ENCODE measurements at places on chromosomes 16 and 17.

DNA sequence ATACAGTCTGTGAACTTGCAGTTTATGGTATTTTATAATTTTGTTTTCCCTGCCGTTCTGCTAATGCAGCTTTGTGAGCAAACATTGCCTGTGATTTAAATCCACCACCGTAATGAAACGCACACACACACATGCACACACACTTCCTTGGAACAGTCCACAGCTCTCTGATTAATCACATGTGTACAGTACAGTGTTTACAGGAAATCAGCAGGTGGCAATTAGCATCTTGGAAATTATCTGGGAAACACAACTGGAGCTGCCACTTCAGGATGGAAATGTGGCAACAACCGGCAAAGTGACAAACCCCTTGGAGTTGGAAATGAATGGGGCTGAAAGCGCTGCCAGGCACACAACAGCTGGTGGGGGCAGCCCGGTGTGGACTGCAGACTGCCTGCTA lies 12.9 kb upstream of the ZKSCAN2 start:
- DNase-seq, result no peak

DNA sequence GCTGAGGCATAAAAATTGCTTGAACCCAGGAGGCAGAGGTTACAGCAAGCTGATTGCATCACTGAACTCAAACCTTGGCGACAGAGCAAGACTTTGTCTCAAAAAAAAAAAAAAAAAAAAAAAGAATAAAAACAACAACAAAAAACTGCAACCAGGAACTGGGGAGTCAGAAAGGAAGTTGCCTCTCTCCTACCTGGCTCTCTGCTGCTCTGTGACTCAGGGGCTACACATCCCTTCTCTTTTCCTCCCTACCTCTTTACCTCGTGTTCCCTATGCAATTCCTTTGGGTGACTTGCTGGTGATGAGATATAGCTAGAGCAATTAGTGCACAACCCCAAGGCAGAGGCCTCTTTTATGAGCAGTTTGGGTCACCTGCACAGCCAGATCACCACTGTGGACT lies 95.9 kb downstream of the ABCC1 start:
- DNase-seq, result no peak

DNA sequence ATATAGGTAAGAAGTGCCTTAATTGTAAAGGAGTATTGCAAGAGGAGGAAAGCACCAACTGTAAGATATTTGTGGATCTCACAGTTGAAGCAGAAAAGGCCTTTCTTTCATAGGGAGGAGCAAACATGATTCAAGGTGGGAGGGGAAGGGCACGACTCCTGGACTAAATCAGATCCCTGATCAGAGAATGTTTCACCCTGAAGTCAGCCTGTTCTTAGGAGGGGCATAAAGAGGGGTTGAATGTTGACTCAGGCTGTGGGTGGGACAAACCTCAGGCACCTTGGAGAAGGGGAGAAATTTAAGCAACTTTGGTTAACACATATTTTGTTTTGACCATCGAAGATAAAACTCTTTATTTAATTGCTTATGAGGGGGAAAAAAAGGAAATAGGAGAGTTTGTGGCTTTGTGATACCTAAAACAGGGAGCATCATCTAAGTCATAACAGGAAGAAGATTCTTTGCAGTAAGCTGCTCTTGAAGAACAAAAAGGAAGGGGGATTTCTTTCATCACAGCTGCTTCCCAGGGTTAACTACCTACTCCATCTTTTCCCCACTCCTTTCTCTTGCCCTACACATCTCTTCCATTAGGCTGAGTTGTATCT lies 158.6 kb upstream of the ZNF267 start:
- no peak for DNase-seq

DNA sequence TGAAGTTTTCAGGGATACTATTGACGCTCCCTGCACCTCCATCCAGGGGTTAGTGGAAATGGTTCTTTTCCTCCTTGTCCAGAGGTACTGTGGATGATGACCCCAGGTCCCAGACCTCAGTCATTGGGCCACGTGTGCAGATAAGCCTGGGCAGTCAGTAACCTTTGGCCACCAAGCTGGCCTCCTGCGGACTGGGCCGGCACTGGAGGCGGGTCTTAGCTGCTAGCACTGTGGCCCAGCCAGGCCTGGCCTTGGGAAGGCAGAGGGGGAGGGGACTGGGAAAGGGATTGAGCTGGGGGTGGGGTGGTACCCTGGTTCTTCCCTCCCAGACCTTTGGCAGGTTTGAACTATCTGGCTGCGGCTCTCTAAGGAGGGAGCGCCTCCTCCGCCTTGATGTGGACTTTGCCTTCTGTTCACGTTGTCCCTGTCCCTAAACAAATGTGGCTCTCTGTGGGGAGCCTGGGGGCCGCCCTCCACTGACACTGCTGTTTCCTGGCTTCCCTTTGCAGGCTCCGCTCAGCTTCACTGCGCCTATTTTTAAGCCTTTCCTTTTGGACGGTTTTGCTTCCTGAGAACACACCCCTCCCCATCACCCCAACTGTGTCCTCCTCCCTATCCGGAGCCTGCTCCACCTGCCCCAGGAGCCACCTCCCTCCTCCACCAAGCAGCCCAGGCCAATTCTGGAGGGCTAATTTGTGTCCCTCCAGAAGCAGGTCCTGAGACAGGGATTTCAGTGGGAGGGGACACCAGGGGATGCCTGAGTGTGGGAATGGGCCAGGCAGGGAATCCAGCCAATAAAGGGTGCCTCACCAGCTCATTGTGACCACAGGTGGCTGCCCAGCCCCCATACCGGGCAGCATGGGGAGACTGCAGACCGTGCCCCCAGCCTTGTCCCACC lies 251.9 kb downstream of the SEC14L1 start:
- DNase-seq, result no peak

GRCh38 chr17:36722121-36722902 lies 120.9 kb downstream of the MRM1 start:
- DNase-seq, result peak; percentile 91

- no peak for DNase-seq
These were observed 118.6 kb downstream of the STX8 start for GRCh38 chr17:9457005-9457404.

GRCh38 chr17:82486231-82487094 lies 27.9 kb downstream of the NARF start:
- DNase-seq, result no peak

- no peak for DNase-seq
These were observed 81.7 kb upstream of the MSI2 start for GRCh38 chr17:57174591-57174990.

GRCh38 chr17:48037036-48037837 lies at the start of gene COPZ2:
TSS of gene COPZ2 (minus strand) at chr17:48037797. CDS start at chr17:48037777, 20 bp downstream.
- peak; percentile 86 for DNase-seq

- no peak for DNase-seq
These were observed 258.6 kb downstream of the HS3ST3B1 start for GRCh38 chr17:14559264-14560119.

GRCh38 chr17:70022175-70022574 lies 52.9 kb upstream of the KCNJ16 start:
- DNase-seq, result no peak

GRCh38 chr17:72976971-72977770 lies 115.3 kb downstream of the SLC39A11 start:
- no peak for DNase-seq

DNA sequence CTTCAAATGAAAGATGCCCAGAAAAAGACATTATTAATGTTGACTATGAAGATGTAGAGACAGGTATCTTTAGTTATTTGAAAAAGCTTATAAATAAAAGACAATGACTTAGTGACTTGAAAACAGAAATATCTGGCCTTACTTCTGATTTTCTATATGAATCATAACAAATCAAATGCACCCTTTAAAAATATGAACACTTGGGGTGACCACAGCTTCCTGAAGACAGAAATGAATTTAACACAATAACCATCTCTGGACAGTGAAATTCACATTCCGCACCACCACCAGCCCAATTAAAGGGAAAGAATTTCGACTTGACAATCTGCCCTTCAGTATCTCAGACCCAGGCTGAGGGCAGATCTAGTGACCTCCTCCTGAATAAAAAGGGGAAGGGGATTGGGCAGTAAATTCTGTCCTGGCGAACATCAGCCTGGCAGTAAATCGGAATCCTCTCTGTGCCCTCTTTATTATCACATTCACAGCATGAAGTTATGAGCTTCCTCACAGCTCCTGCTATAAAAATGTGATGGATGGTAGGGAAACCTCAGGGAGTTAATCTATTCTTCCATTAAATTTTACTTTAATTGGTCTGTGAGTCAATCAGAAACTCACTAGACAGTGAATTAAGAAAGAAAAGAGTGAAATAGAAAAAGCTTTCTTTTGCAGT lies 131.5 kb downstream of the SNX11 start:
- no peak for DNase-seq

- no peak for DNase-seq
These were observed 22.8 kb upstream of the ACSM2B start for GRCh38 chr16:20598832-20599469.

DNA sequence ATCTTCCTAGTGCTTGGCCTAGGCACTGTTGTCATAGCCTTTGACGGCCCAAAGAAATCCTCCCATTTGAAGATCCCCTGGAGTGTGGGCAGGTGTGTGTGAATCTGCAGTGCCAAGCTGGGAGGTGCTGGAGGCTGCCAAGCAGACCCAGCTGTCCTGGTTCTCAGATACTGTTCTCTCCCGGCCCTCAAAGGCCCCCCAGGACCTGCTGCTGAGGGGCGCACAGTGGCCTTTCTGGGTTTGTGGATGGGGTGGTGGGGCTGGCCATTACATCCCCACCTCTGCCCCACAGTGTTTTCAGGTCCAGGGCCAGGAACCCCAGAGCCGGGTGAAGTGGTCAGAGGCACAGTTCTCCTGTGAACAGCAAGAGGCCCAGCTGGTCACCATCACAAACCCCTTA lies 60.5 kb downstream of the MRC2 start:
- DNase-seq, result no peak

DNA sequence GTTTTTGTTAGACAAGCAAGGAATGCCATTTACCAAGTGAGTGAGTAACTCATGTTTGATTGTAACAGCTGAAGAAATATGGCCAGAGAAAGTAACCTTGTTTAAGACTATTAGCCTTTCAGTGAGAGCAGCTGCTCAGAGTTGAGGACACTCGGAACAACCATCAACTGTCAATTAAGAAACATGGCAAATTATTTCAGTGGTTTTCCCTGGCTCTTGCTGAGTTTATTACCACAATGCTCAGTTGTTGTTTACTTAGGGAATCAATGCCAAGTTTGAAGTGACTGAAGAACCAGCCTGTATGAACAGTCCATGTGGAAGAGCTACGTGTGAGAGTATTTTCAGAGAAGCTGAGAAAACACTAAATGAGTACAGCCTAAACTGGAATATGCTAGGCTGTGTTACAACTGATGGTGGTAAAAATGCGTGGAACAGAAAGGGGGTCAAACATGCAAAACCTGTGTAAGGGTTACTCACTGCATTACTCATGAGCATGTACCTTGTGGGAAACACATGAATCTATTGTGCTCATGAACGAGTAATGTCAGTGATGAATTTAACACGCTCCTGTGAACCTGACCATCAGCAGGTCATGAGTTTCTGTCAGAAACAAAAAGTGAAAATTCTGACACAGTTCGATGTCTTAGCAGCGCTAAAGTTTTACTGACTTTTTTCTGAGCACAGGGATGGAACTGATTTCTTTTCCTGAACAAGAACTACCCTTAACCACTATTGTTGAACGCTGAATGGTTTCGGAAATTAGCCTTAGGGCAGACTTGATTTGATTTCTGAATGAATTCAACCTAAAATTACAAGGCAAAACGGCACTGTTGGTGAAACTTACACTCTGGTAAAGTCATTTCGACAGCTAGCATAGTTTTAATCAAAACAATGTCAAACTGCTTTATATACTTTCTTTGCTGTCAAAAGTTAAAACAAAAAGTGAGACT lies 33.5 kb downstream of the GNA13 start:
- DNase-seq, result no peak

GRCh38 chr16:61654962-61655361 lies 381.3 kb downstream of the CDH8 start:
- DNase-seq, result no peak

DNA sequence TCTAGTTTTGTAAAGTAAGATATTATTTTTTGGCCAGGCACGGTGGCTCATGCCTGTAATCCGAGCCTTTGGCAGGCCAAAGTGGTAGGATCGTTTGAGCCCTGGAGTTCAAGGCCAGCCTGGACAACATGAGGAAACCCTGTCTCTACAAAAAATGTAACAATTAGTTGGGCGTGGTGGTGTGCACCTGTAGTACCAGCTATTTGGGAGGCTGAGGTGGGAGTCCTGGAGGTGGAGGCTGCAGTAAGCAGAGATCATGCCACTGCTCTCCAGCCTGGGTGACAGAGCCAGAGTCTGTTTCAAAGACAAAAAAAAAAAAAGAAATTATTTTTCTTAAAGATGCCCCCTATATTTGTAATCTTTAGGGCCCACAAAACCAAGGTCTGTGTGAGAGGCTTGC lies 16.0 kb upstream of the RHOT1 start:
- DNase-seq, result no peak

- DNase-seq, result no peak
These were observed 63.9 kb upstream of the DNAJA2 start for GRCh38 chr16:47037396-47037745.

- DNase-seq, result no peak
These were observed 330.3 kb upstream of the CDH5 start for GRCh38 chr16:66036184-66036583.

DNA sequence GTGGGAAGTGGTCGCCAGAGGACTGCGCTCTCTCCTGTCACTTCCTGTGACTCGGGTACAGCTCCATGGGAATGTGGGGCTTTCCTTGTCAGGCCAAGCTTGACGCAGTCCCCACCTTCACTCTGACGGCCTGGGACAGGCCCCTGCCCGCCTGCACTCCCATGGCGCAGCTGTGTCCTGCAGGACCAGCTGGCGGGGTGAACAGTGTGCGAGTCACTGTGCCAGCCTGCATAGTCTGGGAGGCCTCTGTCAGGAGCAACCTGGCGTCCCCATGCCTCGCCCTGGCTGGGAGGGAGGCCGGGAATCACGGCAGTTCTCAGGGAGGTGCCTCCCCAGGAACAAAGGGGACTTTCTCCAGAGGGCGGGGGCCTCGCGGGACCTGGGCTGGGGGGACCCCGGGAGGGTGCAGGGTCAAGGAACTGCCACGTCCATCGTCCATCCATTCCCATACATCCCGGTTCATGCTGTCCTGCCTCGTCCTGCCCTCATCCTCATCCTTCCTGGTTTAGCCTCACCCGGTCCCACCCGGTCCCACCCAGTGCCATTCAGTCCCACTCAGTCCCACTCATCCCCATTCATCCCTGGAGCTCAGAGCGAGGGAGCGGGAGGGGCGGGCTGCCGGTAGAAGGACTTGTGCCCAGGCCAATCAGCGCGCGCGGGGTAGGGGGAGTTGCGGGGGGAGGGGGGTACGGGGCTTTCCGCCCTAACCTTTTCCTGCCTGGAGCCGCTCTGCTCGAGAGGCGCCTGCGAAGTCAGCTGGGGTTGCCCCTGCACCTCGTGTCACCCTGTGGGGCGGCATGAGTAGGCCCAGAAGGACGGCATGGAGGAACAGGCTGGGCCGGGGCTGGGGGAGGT lies 13.4 kb downstream of the FLYWCH1 start:
- DNase-seq, result no peak

- DNase-seq, result no peak
These were observed 182.4 kb downstream of the TOX3 start for GRCh38 chr16:52364500-52364899.

- DNase-seq, result no peak
These were observed at the start of gene ALOXE3 for GRCh38 chr17:8117980-8118768. TSS of gene ALOXE3 (minus strand) at chr17:8118514. CDS start at chr17:8117990, 524 bp downstream.

GRCh38 chr17:62708587-62708986 lies 81.1 kb downstream of the MRC2 start:
- DNase-seq, result no peak
